ENCODE measurements at places on chromosomes 13 and 19.

GRCh38 chr19:7783991-7784423 is 21.0 kb downstream of the CLEC4M start:
- no peak for DNase-seq

GRCh38 chr13:102422690-102423089 is 20.8 kb upstream of the FGF14 start:
- DNase-seq = no peak

DNA sequence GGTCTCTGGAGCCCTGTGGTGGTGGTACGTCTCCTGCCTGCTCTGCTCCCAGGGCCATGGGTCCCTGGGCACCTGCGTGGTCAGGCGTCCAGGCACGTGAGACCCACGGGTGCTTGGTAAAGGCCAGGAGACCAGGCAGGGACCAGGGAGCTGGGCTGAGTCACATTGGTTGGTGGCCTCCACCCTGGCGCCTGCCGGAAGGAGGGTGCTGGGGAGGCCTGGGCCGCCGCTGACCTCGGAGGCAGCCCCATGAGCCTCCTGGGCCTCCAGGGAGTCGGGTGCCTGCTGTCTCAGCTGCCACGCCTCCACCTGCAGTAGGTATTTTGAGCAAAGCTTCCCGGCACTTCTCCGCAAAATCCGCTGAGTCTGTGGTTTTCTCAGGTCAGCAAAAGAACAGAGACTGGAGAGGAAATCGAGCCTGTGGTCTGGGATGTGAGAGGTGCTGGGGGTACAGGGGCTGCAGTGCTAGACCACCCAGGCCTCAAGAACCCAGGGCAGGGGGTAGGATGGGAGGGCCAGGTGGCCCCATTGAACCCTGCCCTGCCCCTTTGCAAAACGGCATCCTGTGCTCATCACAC is 3.6 kb upstream of the PLK5 start:
- no peak for DNase-seq

DNA sequence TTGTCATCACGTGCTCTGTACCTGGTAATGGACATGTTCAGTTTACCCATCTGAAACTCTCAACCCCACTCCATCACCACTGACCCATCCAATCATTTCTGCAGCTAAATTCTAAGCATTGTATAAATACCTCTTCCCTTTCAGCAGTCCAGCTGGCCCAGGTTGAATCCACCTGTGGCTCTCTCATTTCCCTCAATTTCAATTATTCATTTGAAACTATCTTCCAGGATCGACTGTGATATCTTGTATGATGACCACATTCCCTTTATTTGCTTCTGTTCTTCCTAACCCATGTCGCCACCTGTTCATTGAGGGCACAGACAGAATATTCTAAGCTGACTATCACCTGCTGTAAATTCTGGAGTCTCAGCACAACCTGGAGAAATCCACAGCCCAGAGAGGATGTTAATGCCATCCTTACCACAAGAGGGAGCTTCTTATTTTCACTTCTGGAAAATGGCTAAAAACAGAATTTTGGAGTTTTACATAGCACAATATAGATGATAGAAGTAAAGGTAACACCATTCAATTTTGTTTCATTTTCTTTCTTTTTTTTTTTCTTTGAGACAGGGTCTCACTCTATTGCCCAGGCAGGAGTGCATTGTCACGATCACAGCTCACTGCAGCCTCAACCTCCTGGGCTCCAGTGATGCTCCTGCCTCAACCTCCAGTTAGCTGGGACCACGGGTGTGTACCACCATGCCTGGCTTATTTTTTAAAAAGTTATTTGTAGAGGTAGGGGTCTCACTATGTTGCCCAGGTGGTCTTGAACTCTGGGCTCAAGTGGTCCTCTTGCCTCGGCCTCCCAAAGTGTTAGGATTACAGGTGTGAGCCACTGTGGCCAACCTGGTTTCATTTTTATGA is 38.6 kb downstream of the ZNF823 start:
- DNase-seq = no peak

GRCh38 chr19:4589579-4590410 is 30.3 kb upstream of the SEMA6B start:
- DNase-seq = no peak

DNA sequence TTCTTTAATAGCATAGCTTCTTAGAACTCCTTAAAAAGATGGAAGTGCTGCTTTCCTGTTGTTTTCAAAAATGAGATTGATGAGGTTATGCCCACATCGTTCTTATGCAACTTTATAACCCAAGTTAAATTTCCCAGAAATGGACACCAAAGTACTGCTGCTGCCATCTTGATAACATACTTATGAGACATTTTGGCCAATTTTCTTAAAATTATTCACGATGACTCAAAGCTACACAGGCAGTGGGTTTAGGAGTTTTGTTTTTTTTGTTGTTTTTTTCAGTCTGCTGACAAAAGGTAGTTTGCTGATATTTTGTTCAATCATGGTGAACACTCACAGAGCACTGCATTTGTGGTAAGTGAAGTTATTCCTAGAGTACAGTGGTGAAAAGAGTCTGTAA is 54.9 kb upstream of the RFC3 start:
- DNase-seq = no peak

GRCh38 chr13:41939398-41939797 is 21.5 kb downstream of the VWA8 start:
- DNase-seq = no peak

- no peak for DNase-seq
These were observed 24.2 kb downstream of the C19orf12 start for GRCh38 chr19:29690842-29691241.

- DNase-seq = no peak
These were observed 1491.9 kb downstream of the SLITRK5 start for GRCh38 chr13:89163096-89163495.

DNA sequence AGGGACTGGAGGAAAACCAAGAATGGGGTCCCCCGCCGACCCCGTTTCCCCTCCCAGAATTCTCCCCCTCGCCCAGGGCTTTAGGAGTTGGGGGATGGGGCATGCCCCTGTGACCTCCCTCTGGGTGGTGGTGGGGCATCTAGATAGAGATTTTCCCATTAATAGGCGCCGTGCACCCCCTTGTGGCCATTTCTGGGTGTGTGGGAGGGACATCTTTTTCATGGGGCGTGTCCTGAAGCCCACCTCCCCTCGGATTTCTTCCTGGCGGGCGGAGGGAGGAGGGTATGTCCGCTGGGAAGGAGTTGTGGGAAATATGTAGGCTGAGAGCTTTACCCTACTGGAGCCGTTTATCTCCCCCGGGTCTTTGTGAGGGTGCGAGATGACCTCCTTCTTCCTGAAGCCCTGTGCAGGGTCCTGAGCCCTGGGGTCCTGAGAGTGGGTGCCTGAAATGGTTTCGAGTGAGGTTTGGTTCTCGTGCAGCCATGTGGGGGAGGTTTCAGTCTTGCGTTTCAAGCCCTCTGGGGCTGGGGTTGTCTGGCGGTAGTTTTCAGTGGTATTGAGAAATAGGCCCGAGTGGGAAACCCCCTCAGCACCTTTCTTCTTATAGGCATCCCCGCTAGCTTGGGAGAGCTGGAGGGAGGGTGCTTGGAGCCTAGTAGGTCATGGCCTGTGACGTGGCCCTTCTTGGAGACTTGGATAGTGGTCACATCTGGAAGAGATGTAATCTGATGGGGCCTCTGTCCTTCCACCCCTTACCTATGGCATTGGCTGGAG is 1.0 kb downstream of the PRMT1 start:
- peak; percentile 56 for DNase-seq

DNA sequence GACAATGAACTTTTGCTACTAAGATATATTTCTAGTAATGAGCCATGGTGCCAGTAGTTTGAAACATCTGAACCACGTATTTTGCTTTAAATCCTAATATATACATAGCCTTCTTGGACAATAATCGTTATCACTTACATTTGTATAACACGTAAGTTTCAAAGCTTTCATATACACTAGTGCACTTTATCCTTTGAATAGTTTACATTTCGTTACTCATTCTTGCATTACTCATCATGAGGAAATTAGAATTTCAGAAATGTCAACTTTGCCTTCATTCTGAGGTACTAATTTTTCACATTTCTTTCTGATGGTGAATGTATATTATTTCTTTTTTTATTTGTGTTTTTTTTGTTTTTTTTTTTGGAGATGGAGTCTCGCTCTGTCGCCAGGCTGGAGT is 5.8 kb downstream of the KBTBD7 start:
- no peak for DNase-seq

All from stimulated activated CD8-positive, alpha-beta memory T cell treated with anti-CD3 and anti-CD28 coated beads, Interleukin-4, amount 100 ng/mL, for 4 hours (primary cell).